NCI-H1694 (cell line): ENCODE measurements at places on chromosomes 3 and 15.

DNA sequence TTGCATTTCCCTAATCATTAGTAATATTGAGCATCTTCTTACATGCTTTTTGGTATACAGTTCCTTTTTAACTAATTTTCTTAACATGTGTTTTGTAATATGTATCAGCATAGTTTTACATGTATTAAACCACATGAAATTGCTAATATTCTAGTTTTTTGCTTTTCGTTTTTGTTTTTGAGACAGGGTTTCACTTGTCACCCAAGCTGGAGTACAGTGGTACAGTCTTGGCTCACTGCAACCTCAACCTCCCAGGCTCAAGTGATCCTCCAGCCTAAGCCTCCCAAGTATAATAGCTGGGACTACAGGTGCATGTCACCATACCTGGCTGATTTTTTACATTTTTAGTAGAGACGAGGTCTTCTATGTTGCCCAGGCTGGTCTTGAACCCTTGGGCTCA, 4.4 kb upstream of the ISG20 start:
- DNase-seq, result no peak

DNA sequence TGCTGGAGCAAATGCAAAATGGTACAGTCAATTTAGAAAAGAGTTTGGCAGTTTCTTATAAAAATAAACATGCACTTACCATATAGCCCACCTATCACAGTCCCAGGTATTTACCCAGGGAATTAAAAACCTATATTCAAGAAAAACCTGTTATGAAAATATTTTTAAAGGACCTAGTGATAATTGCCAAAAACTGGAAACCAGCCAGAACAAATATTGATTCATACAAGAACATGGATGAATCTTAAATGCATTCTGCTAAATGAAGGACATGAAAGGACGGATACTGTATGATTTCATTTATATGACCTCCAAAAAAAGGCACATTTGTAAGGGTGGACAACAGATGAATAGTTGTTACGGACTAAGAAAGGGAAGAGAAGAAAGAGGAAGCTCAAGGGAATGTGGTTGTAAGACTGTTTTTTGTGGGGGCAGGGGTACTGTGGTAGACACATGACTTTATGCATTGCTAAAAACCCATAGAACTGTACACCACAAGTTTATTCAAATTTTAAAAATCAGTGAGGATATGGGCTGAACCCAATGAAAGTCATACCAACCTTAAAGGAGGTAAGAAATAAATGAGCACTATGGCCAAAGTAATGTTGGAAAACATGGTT, 61.0 kb downstream of the ZBBX start:
- DNase-seq, result no peak

DNA sequence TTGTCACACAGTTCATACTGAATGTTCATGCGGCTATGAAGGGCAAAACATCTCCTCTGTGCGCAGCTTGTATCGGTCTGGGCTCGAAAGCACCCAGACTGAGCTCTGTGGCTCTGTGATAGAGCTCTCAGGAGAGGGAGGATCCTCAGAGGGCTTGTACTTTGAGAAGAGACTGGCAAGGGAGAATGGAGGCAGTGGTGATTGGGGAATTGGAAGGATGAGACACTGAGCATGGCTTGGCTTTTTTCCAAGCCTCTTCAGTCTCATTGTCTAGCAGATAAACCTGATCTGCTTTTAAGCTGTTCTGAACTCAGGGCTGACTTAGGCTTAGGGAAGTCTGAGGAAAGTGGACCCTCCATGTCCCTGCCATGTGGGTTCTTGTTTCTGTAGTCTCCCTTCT, 43.0 kb downstream of the RAD54L2 start:
- DNase-seq, result no peak

GRCh38 chr15:56978898-56979662, 60.6 kb downstream of the TCF12 start:
- DNase-seq, result no peak

- no peak for DNase-seq
Measured at GRCh38 chr3:148975696-148976095, 15.6 kb upstream of the GYG1 start.

DNA sequence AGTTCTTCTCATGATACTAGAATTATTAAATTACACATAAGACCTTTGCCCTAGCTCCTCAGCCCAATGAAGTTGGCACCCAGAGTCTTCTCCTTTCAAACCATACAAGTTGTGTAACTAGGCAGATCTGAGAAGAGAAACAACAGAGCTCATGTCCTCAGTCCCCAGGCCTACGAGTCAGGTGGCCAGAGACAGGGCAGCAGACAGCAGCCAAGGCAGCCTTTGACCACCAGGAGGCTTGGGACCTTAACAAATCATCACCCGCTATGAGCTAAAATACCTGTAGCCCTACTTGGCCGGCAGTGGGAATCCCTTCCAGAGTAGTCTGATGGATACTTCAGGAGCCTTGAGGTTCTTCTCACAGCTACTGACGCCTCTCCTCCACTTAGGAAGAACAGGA, 18.3 kb downstream of the STIMATE start:
- no peak for DNase-seq

DNA sequence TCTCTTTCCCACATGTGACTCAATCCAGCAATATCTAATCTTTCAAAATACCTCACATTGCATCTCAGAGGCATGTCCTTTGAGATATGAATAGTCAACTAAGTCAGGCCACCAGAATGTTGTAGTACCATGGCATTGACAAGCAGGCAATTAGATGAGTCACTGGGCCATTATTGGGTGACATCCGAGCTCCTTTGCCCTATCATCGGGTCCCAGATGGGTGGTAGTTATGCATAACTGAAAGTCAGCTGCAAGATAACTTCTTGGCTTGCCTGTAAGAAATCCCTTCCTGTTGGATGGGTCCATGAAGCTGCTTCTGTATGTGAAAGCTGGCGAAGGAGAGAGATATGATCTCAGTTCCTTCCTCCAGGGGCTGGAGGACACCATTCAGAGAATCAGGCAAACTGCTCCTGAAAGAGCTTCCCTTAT, 32.8 kb downstream of the ARRDC4 start:
- no peak for DNase-seq

- DNase-seq, result peak; percentile 54
Measured at GRCh38 chr15:40421246-40422157, 15.9 kb downstream of the IVD start.

DNA sequence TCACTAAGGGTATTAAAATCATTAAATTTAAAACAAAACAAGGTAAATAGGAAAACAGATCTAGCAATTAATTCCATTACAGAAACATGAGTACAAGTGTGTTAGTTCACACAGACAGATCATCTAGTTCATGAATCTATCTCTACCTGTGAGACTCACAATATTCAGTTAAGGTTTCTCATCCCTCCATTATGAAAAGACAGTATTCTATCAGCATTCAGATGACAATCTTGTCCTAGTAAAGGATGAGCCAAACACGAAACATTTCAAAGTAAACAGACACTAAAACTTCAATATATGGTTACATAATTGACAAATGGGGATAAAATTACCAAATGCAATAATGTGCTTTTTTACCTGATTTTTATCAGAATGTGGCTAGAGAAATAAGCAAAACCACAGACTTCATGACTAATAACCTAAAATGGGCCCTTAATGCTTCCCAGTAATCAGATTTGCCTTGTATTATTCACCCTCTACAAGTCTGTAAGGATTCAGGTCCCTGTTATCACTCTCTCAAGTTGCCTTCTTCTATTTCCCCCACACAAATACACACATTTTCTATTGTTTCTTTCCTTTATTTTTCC, 126.8 kb downstream of the DLG1 start:
- DNase-seq, result no peak

DNA sequence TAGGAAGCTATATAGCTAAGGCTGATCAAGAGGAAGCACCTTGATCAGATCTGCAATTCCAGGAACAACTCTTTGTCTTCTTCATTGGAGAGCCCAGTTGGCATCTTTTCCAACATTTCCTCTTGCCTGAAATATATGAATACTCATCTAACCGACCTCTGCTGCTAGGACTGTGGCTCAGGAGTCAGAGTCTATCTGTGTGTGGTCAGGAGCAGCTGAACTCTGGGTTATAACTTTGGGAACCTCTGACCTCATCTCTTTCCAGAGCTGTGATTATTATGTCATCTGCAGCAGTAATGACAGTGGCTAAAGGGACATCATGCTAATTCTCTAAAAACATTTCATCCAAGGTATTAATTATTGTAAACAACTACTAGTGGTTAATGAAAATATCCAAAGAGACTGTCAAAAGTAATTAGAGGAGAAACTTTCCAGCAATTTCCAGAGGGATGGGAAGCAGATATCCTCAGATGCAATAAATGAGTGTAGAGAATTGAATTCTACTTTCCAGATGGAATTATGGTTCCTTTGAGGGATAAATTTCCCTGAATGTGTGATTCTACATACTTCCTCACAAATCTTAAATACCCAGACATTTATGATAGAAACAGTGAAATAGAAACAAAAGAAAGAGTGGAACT, 11.5 kb upstream of the SPINK8 start:
- no peak for DNase-seq

DNA sequence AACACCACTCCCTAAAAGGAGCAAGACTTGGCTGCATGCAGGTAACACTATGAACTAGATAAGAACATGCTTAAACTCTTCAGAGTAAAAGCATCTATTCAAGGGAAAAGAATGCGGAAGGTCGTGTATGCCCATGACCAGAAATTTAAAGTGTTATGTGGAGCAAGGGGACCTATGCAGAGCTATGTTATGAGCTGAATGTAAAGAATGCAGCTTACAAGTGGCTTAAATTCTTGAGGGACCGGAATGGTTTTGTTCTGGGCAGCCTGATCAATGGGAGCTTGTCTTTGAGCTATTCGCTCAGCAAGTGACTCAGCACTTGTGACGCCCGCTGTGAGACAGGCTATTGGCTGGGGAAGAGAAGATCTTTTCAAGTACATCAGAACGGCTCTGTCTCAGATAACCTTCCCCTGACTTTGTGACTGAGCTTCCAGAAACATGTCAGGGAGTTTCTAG, 367.5 kb upstream of the THBS1 start:
- DNase-seq, result no peak

DNA sequence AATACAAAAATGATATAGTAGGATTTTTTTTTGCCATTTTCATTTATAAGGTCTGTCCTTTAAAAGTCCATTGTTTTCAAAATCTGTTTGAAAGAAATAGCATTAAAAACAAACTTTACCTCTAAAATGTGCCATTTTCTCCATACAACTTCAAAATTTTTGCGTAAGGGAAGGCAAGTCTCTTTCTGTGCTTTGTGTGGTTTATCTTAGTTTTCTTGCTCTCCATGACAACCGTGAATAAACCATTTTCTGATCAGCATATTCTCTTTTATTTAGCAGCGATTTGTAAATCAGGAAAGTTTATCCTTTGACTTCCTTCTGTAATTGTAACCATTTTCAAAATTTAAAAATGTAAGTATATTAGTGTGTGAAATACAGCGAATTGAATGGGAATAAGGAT, 147.9 kb upstream of the CGNL1 start:
- DNase-seq, result no peak

- DNase-seq, result peak; percentile 77
Measured at GRCh38 chr15:39685999-39686613, 96.5 kb downstream of the FSIP1 start.

- no peak for DNase-seq
Measured at GRCh38 chr15:38260077-38260476, 7.4 kb downstream of the SPRED1 start.

GRCh38 chr3:24830230-24831152, 335.8 kb upstream of the THRB start:
- no peak for DNase-seq

DNA sequence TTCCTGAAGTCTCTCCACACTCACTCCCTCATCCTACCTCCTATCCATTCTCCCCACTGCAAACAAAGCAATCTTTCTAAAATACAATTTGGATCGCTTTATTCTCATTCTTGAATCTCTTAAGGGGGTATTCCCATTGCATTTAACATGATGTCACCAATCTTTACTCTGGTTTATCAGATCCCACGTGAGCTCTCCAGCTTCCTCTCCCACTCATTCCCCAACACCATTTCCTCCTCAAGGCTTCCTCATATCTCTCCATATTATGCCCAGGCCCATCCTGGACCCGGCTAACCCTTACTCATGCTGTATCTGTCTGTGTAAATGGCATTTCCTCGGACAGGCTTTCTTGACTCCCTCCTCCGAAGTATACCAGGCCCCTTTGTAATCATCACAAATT, 165.0 kb downstream of the CD47 start:
- DNase-seq, result no peak

- no peak for DNase-seq
Measured at GRCh38 chr3:143825513-143825912, 22.8 kb downstream of the SLC9A9 start.

- no peak for DNase-seq
Measured at GRCh38 chr3:70090322-70090913, 90.9 kb downstream of the SAMMSON start.
